Nephron progenitor cell (in vitro differentiated cells): ENCODE measurements at places on chromosomes 16 and 17.

GRCh38 chr16:30567991-30568638, 3.4 kb downstream of the ZNF688 start:
- DNase-seq: no peak

GRCh38 chr16:75112734-75113491, 3.7 kb downstream of the LDHD start:
- no peak for DNase-seq

GRCh38 chr16:48408688-48409087, 23.5 kb upstream of the SIAH1 start:
- no peak for DNase-seq

- no peak for DNase-seq
These were observed 36.6 kb downstream of the EPN2 start for GRCh38 chr17:19273731-19274130.

- DNase-seq: no peak
These were observed 761.3 kb upstream of the KIF2B start for GRCh38 chr17:53061446-53061845.

DNA sequence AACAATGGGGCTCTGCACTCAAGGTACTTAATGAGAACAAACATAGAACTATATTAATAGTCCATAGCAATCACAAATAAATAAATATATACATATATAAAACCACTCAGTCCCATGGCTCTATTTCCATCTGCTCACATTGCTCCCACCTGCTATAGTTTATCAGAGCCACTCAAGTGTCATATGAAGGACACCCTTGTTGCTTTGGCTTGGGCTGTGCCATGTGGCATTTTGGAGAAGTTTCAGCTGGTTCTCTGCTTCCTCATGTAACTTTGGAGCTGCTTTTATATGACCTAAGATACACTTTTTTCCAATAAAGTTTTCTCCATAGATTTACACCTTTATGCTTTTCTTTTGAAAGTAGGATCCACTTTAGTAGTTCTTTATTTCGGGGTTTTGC, 126.4 kb downstream of the KCNJ2 start:
- no peak for DNase-seq

- no peak for DNase-seq
These were observed 22.9 kb downstream of the SOCS1 start for GRCh38 chr16:11232852-11233726.

DNA sequence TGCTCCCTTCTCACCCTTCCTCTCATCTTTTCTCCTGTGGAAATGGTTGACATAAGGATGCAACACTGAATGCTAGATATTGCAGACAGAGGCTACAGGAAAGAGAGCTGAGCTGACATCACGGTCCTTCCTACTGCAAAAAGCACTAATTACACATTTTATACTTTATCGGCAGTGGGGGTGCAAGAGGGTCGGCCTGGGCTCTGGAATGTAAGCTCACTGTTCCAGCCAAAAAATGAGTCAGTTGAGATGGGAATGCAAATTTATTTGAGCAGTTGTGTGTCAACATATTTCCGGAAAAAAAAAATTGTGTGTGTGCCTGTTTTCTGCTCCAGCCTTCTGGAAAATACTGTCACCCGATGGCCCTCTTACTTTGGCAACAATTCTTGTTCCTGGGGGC, 14.1 kb upstream of the MRTFB start:
- DNase-seq: no peak

DNA sequence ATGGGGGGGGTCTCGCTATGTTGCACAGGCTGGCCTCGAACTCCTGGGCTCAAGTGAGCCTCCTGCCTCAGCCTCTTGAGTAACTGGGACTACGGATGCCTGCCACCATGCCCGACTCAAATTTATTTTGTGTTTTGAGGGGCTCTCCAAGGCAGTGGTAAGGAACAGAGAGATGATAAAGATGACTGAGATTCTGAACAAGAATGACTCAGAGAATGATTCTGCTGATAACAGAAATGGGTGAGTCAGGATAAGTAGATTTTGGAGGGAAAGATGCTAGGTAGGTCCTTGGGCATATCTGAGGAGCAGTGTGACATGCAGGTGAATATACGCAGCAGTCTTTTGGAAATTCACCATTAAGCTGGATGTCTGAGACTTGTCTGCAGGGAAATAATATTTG, 2.6 kb downstream of the TMEM220 start:
- DNase-seq: no peak

GRCh38 chr16:75461575-75461974, 2.9 kb downstream of the TMEM170A start:
- no peak for DNase-seq

DNA sequence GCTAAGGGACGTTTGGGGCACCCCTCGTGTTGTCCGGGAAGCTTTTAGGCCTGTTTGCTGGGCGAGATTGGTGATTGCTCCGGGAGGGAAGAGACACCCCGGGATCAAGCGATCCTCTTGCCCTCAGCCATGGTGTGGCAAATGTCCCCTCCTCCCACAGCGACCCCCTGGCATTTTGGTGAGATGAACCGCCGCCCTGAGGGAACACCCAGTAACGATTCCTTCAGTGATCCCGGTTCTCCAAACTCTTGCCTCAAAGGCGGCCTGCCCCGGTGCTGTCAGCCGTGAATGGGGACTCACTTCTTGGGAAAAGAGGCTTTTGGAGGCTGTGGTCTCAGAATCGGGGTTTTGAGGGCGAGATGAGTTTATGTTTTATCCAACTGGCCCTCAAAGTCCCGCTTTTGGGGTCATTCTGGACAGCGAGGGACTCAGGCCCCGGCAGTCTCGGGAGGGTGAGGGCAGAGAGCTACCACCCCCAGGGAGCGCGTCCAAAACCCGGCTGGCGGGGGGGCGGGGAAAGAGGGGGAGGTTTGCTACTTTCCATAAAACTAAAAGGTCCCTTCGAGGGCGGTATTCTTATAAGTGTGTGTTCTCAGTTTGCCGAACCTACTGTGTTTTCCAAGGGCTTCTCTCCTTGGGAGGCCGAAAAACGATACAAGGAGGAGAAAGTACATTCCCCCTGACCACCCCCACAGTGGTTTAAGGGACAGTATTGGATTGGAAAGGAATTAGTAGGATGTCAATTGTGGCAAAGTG, 232.7 kb downstream of the MRTFB start:
- DNase-seq: peak; percentile 31

DNA sequence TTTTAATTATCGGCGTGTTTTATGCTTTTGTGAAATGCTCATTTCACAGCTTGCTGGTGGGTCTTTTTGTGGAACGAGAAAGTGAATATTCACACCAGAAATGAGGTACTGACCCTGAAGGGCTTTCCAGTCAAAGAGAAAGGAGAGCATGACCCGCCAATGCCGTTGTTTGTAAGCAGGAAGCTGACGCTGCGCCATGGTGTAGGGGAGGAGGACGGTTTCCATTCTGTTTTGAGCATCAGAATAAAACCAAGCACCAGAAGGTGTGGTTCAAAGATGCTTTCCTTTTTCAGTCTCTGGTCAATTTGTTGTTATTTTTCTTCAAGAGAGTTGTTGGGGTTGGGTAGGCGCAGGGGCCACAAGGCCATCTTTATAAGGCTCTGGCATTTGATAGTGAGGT, 669.3 kb downstream of the WWOX start:
- no peak for DNase-seq

- DNase-seq: no peak
These were observed 190.7 kb downstream of the FOXL1 start for GRCh38 chr16:86768999-86769398.

- DNase-seq: no peak
These were observed 64.6 kb downstream of the CDK5R1 start for GRCh38 chr17:32551186-32551955.

GRCh38 chr17:73824321-73824720, 180.1 kb upstream of the SDK2 start:
- no peak for DNase-seq

- DNase-seq: no peak
These were observed 14.8 kb downstream of the CD7 start for GRCh38 chr17:82302568-82302963.

GRCh38 chr16:65754820-65755691, 611.4 kb upstream of the CDH5 start:
- no peak for DNase-seq

GRCh38 chr16:55513616-55514015, 4.7 kb downstream of the LPCAT2 start:
- DNase-seq: no peak

DNA sequence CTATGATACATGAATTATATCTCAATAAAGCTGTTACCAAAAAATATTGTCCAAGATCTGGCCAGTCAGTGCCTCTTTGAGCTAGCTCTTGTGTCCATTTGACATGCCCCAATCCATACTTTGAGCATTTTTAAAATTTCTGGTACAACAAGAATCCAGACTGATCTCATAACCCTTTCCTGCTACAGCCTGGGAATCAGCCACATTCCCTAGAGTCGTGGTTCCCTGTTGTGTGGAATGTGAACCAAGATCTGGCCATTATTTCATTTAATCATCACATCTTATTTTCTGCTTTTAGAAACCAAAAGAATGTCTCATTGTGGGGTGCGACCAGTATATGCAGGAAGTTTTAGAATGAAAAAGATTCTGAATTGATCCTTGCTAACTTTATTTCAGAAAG, 34.3 kb upstream of the RPRML start:
- no peak for DNase-seq

- no peak for DNase-seq
These were observed 9.8 kb downstream of the RTN4RL1 start for GRCh38 chr17:2015314-2015713.

- peak; percentile 95 for DNase-seq
These were observed 822 bp upstream of the ZSCAN10 start for GRCh38 chr16:3099732-3100499.

- no peak for DNase-seq
These were observed 17.2 kb upstream of the CACNG5 start for GRCh38 chr17:66817750-66818149.

GRCh38 chr17:41736983-41737679, 2.7 kb upstream of the HAP1 start:
- DNase-seq: no peak

DNA sequence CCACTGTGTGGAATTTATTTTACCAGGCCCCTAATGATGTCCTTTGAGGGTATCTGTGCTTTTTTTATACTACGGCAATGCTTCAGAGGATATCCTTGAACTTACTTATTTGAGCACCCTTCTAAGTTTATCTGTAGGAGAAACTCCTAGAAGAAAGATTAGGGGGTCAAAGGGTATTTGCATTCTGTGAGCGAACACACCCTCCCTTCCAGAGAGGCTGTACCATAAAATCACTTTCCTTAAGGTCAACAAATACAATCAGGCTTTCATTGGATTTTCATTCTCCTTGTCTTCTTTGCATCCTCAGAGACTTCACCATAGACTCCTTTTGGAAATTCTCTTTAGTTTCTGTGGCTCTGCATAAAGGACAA, 4.7 kb upstream of the C1QTNF1 start:
- DNase-seq: no peak

- DNase-seq: no peak
These were observed 25.0 kb downstream of the TAC4 start for GRCh38 chr17:49822829-49823228.

DNA sequence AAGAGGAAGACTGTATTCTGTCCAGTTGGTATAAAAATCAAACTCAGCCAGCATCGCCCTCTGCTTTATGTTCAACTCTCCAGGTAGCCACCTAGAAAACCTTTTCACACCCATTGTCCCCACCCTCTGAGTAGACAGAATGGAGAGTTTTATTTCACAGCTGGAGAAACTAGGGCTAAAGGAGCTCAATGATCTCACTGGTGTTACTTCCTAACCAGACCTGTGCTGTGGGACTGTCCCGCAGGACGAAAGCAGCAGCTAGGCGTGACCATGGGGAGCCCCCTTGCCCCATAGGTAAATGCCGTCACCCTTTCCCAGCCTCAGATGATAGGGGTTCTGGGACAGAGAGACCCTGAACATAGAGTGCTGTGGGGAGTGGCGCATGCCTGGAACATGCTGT, 67.7 kb downstream of the CYLD start:
- DNase-seq: no peak

DNA sequence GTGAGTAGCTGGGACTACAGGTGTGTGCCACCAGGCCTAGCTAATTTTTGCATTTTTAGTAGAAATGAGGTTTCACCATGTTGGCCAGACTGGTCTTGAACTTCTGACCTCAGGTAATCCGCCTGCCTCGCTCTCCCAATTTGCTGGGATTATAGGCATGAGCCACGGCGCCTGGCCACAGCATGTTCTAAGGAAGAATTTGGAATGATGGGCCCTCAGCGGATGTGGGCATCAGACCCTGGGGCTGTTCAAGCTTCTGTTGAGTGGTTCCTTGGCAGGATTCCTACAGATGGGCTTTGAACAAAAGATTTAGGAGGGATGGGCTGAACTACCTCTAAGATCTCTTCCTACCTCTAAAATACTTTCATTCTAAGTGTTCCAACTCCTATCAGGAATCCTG, 4.1 kb downstream of the PRPSAP2 start:
- DNase-seq: no peak

GRCh38 chr17:3545151-3545550, 12.5 kb downstream of the TRPV3 start:
- DNase-seq: no peak

- no peak for DNase-seq
These were observed 8.6 kb downstream of the CMC2 start for GRCh38 chr16:80997964-80998620.

- DNase-seq: no peak
These were observed 196.3 kb upstream of the CDH11 start for GRCh38 chr16:65318138-65318537.

- DNase-seq: no peak
These were observed 2.4 kb downstream of the CCL14 start for GRCh38 chr17:35984140-35984539.

- peak; percentile 95 for DNase-seq
These were observed at the start of the genes RPS6KB1 and TUBD1 for GRCh38 chr17:59892924-59893675. TSS of gene RPS6KB1 (plus strand) at chr17:59893121. CDS start at chr17:59893185, 64 bp downstream. TSS of gene TUBD1 (minus strand) at chr17:59892943. CDS start at chr17:59891002, 1,941 bp downstream.

DNA sequence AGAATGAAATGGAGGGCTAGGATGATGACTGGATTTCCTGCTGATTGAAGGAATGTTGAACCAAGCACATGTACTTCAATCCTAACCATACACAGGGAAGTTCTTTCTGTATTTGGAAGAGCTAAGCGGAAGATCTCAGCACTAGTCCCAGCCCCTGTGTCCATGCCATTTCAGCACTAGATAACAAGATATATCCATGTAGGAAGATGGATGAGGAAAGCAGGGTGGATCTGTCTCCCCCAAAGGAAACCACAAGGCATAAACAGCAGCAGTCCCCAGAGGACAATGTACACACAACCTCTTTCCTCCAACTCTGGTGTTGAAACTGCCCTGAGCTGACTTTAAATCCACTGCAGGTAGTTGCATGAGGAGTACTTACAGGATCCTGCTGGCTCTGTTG, 75.1 kb downstream of the GRIN2A start:
- DNase-seq: no peak

DNA sequence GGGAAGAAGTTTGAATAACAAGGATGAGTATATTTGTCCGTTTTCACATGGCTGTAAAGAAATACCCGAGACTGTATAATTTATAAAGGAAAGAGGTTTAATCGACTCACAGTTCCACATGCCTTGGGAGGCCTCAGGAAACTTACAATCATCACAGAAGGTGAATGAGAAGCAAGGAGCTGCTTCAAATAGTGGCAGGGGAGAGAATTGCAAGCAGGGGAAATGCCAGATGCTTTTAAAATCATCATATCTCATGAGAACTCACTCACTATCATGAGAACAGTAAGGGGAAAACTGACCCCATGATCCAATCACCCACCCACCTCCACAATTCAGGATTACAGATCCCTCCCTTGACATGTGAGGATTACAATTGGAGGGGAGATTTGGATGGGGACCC, 212.8 kb upstream of the CDH8 start:
- DNase-seq: no peak

- DNase-seq: peak; percentile 93
These were observed 17.6 kb downstream of the ZNF213 start for GRCh38 chr16:3152277-3152990.

GRCh38 chr17:78929908-78930775, 5.0 kb upstream of the TIMP2 start:
- DNase-seq: no peak
